Activated T-cell treated with anti-CD3 and anti-CD28 coated beads, Interleukin-2, amount 50 U/mL, for 48 hours (primary cell): ENCODE measurements at places on chromosomes 16 and 17.
A peak's percentile ranks its signal among the peaks of the same experiment; 100 is the strongest.

DNA sequence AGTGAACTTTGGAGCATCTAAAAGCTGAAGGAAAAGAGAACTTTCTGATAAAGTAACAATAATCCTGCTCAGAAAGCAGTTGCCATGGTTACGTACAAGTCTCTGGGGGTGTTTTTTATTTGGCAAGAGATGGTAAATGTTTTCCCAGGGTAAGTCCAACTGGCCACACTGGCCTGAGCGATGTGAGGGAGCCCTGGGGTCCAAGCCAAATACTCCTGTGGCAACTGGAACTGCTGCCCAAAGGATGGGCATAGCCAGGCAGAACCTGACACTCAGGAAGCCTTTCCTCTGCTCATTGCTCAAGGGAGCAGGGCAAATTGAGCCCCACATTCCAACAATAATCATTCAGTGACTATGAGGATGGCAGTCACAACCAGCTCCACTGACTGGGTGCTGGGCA, 26.8 kb upstream of the WSCD1 start:
- no peak for DNase-seq

DNA sequence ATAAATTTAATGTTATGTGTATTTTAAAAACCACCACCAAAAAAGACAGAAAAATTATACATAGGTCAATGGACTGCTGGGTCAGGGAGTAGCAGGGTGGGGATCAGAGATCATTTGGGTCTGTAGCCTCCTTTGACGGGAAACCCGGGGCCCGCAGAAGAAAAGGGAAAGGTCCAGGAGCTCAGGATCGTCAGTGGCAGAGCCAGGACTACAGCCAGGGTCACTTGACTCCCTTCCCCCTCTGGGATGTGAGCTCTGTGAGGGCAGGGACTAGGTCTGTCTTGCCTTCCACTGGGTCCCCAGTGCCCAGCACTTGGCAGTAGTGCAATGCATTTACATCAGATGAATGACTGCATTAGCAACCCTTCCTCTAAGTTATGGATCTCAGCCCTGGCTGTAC, 62.1 kb downstream of the TOM1L2 start:
- DNase-seq = no peak

DNA sequence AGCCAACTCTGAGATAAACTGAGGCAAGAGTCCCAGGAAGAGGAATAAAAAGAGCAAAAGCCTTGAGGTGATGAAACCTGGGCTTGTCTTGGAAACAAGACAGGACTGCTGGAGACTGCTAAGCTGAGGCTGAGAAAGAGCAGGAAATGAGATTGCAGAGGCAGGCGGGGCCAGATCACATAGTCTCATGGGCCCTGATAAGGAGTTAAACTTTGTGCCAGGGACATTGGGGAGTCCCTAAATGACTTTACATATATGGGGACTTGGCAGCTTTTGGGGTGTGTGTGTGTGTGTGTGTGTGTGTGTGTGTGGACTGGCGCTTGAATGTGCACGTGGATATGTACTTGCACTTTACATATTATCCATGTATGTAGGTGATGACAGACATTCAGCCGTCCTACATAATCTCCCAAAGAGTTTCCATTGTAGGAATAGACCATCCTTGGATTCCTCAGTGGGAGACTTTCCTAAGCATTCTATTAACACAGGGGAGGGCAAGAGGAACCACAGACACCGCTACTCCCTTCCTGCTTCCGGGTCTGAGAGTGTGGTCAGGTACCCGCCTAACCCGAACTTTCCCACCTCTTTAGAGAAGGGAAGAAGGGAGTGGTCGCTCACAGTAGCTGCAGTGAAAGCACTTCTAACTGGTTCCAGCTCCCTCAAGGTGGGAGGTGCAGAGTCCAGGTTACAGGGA, 123.1 kb downstream of the LYRM1 start:
- no peak for DNase-seq

DNA sequence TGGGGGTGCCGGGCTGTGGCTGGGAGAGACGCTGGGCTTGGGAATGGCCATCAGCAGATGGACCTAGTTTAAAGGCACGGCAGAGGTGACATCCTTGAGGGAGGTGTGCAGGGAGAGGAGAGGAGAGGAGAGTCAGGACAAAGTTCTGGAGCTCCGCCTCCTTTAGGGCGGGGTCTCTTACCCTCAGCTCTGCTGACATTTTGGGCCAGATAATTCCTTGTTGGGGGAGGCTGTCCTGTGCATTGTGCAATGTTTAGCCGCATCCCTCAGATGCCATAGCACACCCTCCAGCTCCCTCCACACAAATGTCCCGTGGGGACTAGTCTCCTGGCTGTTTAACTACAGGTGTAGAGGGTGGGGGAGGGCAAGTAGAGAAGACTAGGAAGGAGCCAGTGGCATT, 48.3 kb downstream of the ARHGAP23 start:
- DNase-seq = no peak

- DNase-seq = no peak
Observed at GRCh38 chr16:11950388-11950787, 8.5 kb upstream of the NPIPB2 start.

DNA sequence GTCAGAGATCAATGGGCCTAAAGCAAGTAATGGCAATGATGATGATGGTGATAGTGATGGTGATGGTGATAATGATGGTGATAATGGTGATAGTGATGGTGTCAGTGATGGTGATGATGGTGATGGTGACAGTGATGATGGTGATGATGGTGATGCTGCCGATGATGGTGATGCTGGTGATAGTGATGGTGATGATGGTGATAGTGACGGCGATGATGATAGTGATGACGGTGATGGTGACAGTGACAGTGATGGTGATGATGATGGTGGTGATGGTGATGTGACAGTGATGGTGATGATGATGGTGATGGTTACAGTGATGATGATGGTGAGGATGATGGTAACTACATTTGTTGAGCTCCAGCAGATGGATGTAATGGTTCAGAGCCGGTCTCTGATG, 30.8 kb upstream of the OR4D1 start:
- no peak for DNase-seq

- no peak for DNase-seq
Observed at GRCh38 chr17:9381068-9381467, 194.6 kb downstream of the STX8 start.

GRCh38 chr16:67182288-67182687, 1.5 kb downstream of the MATCAP1 start:
- DNase-seq = no peak

GRCh38 chr17:9218911-9219310, 197.6 kb downstream of the NTN1 start:
- no peak for DNase-seq

GRCh38 chr17:5705876-5706576, 121.7 kb upstream of the NLRP1 start:
- DNase-seq = no peak

- DNase-seq = no peak
Observed at GRCh38 chr17:46949291-46950174, 26.6 kb downstream of the GOSR2 start.

DNA sequence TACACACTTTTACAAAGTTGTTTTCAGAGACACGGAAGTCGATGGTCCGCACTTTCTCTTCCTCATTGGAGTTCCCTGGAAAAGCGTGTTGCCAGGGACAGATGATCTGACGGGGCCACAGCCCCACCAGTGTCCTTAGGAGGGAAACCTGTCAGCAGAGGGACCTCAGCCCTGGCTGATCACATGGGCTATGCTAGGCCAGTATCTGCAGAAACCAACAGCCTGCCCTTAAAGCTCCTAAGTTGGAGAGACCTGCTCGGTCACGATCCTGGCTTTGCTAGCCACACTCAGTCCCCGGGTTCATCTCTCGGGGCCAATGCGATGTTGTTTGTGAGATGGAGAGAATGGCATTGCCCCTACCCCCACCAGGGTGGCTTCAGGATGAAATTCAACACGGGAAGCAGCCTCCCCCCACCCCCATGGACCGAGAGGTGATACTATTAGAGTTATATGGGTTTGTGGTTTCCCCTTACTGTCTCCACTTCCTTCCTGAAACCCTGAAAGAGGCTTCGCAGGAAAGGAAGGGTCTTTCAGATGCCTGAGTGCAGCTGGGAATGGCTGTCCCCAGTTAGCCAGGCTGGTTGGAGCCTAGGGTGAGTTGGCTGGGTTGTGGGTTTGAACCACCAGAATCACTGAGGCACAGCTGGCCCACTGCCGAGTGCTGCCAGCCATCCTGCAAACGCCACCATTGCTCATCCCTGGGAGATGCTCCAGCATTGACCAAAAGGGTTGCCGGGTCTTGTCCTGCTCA, 16.6 kb downstream of the RMI2 start:
- peak; percentile 61 for DNase-seq

- no peak for DNase-seq
Observed at GRCh38 chr17:156094-156621, 18.8 kb downstream of the SCGB1C2 start.

DNA sequence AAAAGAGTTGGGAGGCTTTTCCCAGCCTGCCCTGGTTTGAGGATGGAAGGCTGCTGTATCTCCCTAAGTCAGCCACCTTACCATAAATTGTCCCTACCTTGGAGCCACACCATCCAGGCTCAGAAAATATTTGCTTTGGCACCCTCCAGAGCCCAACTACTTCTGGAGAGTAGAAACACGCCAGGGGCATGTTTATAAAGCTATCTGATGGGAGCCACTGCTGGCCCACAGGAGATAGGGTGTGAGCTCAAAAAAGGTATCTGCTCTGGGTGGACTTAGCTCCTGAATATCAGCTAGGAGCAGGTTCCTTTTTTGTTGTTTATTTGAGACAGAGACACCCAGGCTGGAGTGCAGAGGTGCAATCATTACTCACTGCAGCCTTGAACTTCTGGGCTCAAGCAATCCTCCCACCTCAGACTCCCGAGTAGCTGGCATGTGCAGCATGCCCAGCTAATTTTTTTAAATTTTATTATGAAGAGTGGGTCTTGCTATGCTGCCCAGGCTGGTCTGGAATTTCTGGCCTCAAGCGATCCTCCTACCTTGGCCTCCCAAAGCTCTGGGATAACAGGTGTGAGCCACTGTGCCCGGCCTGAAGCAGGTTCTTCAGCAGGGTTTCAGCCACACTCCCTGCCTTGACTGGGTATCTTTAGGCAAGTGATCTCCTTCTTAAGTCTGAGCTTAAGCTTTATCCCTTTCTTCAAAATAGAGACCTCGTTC, 147.1 kb downstream of the SALL1 start:
- DNase-seq = no peak

- no peak for DNase-seq
Observed at GRCh38 chr16:82628711-82629110, 1.9 kb downstream of the CDH13 start.

DNA sequence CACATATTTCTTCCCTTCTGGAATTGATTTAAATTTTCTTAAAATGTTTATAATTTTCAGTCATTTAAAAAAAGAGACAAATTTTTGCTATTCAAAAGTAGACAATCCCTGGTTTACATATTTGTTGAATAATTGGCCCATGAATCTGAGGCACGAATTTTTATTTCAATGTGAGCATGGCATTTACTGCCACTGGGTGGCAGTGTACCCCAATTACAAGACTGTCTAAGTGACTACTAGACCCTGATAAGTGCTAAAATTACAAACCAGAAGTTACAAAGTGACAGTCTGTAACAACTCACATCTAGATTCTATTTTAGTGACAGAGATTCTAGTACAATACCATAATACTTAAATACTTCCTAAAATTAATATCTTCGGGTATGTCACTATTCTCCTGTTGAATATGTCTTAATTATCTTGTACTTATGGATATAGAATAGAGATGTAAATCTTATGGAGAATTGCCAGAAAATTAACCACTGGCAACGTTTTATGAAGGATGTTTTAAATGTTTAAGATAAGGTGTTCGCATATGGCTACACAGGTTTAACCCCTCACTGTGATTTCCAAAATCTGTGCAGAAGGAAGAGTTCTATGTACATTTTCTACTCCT, 235.8 kb downstream of the MAP2K4 start:
- DNase-seq = peak; percentile 17

DNA sequence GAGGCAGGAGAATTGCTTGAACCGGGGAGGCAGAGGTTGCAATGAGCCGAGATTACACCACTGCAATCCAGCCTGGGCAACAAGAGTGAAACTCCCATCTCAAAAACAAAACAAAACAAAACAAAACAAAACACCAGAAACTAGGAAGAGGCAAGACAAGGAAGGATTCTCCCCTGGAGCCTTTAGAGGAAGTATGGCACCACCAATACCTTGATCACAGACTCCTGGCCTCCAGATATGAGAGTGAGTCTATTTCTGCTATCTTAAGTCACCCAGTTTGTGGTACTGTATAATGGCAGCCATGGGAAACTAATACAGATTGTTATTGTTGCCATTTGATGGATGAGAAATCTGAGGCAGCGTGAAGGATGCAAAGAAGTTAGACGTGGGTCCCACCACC, 14.6 kb upstream of the CPPED1 start:
- DNase-seq = no peak

DNA sequence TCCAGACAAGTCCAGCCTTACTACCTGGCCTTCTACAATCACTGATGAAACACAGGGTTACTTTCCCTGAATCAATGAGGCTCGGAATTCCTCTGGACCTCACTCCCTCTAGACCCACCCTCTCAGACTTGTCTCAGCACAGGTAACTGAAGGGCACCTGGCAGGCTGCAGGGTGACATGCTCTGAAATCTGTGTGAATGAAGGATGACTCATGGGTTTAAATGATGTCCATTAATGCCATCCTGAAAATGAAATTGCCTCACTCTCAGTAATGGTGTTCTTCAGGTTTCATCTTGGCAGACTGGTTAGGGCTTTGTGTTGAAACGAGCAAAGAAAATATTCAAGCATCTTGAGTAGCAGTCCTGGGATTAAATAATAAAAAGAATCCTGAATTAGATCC, 134.4 kb downstream of the MAF start:
- no peak for DNase-seq

- DNase-seq = no peak
Observed at GRCh38 chr17:69046121-69046807, 14.5 kb downstream of the ABCA9 start.

- no peak for DNase-seq
Observed at GRCh38 chr17:76213491-76213890, 26.8 kb downstream of the RNF157 start.

DNA sequence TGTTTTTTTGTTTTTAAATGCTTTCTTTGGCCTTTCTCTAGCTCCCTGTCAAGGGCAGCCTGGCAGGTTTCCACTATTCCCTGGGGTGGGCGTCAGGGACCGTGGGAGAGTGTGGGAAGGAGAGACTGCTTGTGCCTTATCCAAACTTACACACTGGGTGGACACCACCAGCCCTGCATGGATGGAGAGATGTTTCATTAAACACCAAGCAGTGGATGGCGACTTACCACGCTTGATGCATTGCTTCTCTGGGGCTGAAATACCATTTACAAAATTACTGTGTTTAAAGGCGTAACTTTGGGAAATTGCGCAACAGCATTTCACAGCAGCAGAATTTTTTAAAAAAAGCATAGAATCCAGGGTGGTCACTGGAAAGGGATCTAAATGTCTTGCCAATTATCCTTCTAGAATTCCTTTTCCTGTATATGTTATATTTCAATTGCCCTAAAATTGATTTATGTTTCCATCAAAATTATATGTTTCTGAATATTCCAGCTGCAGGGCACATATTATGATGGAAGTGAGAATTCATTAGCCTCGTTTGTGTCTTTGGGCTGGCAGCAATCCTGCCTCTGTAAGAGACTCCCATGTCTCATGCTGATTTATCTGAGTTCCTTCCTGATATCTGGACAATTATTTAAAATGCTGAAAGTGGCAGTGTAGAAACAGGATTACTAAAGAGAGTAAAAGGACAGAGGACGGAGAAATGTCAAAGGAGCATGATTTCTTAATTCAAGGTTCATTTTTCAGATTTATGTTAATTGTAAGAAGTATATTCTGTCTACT, 247.3 kb downstream of the GRIN2A start:
- DNase-seq = no peak
